ENCODE measurements at places on chromosomes 3 and 15.

- DNase-seq = no peak
Observed at GRCh38 chr3:190830031-190830430, 32.5 kb downstream of the GMNC start.

DNA sequence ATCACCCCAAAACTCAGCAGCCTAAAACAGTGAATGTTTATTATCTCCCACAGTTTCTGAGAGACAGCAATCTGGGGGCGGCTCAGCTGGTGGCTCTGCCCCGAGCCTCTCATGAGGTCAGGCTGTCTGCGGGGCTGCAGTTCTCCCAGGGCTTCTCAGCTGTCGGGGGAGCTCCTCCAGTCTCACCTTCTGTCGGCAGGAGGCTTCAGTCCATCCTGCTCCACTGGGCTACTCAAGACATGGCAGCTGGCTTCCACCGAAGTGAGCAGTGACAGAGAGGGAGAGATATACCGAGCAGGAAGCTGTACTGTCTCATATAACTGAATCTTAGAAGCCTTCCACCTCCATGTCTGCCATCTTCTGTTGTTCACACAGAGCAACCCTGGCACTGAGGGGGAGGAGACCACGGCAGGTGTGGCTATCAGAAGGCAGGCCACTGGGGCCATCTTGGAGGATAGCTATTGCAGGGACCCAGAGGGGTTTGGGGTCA, 72.8 kb upstream of the ITGA11 start:
- DNase-seq = no peak

GRCh38 chr3:4565809-4566501, 72.8 kb downstream of the ITPR1 start:
- no peak for DNase-seq

GRCh38 chr15:81038975-81039607, 38.4 kb downstream of the TLNRD1 start:
- DNase-seq = no peak

DNA sequence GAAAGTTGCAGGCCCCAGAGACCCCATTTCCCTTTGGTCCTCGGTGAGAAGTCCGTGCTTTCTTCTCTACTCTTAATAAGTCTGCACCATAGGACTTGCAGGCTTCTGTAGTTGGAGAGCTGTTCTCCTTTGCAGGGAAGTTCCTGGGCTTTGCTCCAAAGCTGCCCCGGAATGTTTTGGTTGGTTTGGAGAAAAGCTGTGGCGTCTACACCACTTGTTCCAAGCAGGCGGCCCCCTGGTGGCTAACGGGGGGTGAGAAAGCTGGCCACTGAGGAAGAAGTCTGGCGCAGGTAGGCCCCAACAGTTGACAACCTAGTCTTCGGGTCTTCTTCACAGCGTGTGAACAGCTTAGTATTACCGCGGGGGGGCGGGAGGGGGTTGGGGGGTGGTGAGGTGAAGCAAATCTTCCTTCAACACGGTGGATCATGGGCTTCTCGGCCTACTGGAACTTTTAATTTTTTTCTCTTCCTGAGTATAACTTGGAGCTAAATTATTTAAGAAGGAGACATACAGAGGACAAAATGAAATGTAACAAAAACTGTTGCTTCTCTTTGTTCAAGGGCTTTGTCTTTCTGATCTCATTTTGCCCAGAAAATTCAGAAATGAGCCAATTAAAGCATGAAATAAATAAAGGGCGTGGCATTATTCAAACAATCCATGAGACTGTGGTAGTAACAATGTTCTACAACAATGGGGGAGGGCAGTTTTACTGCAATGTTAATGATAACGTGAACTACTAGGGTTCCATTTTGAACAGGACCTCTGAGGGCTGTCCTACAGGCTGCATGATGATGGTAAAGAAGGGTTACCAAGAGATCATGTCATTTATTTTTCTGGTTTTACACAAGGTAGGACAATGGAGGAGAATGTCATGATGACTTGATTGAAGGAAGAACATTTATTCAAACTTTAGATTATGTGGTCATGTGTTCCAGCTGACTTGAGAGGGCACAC, 2.2 kb upstream of the THRB start:
- DNase-seq = no peak

Measured in activated naive CD4-positive, alpha-beta T cell (primary cell).